Occipital lobe (tissue), 3 donors: ENCODE measurements at places on chromosomes 12 and 14. TPM values are rescaled to one million over a fixed set of nuclear protein-coding genes. Genes with fewer than 3 reads are reported as not detected.

- DNase-seq: no peak
These were observed 992 bp downstream of the CPSF2 start for GRCh38 chr14:92122761-92123160.

DNA sequence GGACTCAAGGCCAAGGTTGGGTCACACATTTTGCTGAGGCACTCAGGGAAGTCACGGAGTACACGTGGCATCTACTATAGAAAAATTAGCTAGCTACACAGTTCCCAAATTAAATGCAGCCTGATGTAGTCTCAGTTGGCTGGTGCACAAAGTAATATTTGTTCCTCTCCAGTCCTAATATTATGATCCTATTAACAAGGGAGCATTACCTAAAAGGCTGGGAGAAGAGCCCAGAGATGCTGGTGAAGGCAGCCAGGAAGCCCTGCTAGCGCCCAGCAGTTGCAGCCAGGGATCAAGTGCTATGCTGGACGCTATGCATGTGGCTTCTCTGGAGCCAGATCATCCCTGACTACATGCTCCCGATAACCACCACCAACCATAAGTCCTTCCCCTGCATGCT lies 88.0 kb upstream of the GSC start:
- no peak for DNase-seq

Gene PMCH
- not detected for total RNA-seq

Gene ADCK1
- total RNA-seq: 9.4 TPM

Gene MYH6
- total RNA-seq: not detected

Gene FOXN4
- 0.16 TPM for total RNA-seq

Gene TPPP2
- not detected for total RNA-seq
